ENCODE measurements at places on chromosomes 7 and 10.

DNA sequence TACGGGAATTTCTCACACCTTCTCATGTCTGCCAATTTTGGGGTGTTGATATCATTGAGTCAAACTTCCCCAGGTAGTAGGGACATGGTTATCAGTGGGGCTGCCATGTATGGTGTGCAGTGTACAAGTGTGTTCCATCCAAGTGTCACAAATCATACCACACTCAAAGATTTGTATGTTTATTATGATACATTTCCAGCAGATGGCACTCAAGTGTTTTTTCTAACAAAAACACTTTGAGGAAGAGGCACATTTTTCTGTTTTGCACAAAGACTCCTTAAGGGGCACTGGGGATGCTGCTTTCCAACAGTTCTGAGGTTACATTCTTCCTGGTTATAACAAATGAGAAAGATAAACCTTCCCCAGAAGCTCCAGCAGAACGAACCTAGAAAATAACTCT, 414.5 kb downstream of the REEP3 start:
- DNase-seq = no peak

DNA sequence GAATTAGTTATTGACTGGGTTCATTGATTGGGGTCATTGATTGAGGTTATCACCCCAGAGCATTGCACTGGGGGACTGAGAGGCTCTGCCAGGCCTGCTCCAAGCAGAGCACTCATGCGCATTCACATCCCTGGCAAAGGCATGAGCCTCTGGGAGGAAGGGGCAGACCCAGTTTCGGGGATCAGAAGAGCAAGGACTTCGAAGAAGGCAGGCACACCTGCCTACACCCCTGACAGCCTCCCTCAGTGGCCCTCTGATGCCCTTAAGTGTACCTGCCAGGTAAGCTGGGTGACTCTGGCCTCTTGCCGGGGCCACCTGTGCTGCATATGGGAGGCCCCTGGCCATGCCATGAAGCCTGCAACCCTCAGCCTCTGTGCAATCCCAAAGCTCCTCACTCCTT, 181.1 kb downstream of the PTPN20 start:
- DNase-seq = no peak

DNA sequence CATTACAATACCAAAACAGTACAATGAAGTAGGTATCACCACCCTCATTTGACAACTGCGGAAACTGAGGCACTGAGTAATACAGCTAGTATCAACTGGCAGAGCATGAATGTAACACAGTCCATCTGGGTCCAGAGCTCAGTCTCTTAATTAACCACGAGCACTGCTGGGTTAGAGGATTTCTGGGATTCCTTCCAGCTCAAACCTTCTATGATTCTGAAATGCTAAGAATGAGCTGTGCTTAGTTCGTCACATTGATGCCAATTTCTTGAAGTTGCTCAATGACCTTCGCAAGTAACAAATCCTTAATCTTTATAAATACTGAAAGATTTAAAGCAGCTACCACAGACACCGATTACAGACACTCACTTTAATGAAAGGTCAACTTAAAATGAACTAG, 62.5 kb downstream of the SGMS1 start:
- DNase-seq = no peak

DNA sequence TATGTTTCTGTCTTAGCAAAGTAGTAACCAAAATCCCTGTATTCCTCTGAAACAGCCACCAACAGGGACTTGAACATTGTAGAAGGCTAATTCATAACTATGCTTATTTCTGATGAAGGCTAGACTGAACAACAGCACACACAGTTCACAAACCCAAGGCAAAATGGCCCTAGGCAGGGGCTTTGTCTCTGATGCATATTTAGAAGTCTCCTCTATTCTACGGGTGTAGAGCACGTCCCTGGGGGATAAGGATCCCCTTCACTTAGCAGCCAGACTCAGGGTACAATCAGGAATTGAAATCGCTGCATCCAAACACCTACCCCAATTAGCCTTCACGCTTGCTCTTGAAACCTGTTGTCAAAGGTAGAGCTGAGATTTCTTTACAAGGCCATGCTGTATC, 45.5 kb downstream of the FGFR2 start:
- no peak for DNase-seq

- no peak for DNase-seq
Measured at GRCh38 chr10:51972733-51973346, 273.4 kb upstream of the CSTF2T start.

GRCh38 chr10:97002670-97003069, 170.6 kb downstream of the LCOR start:
- DNase-seq = no peak

- DNase-seq = peak; percentile 19
Measured at GRCh38 chr10:6203331-6204062, 765 bp downstream of the PFKFB3 start.

- DNase-seq = no peak
Measured at GRCh38 chr10:119237722-119238436, 30.5 kb downstream of the GRK5 start.

DNA sequence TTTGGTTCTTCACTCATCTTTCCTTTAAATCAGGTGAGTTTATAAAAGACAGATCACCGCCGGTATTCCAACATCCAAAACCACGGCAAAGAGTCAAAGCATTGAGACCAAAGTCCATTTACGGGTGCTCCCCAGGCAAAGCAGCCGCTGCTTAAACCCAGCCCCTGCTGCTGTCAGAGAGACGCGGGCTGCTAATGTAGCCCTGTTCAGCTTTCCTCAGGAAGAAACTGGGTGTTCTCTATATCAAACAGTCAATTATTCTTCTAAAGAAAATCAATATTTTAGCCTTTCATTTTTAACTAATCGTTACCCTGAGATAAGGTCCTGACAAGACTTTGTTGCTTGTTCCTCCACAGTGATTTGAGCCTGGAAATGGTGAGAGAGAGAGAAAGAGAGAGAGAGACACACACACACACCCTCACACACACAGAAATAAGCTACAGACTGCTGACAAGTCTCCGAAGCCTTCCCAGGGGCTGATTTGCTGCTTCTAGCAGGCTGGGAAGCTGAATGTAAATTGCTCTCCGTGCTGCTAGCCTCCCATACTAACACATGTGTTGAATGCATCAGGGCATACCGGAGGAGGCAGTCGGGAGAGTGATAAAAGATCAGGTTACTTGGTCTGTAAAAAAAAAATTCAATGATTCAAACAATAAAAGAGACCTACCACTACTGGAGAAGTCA, 183.0 kb upstream of the ANK3 start:
- DNase-seq = no peak

GRCh38 chr10:1939016-1939415, 201.7 kb upstream of the ADARB2 start:
- no peak for DNase-seq

- peak; percentile 92 for DNase-seq
Measured at GRCh38 chr7:151341357-151342101, at the start of gene NUB1. Gene NUB1 (plus strand): TSS chr7:151341812. CDS start chr7:151345350, 3,538 bp downstream.

DNA sequence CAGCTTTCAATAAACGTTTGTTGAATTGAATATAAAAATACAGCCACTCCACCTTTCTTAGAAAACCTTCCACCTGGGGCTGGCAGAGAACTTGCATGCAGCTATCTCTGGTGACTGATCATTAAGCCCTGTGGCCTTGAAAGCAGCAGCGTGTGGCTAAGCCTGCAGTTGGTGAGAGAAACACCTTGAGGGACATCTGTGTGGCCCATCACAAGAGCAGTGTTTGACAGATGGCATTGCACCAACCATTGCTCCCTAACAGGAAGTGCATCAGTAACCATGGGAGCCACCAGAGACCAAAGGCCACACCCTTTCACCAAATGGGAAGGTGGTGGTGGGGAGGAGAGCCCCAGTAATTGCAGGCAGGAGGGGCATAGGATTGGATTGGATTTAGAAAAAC, 22.4 kb downstream of the RHOBTB1 start:
- DNase-seq = no peak

DNA sequence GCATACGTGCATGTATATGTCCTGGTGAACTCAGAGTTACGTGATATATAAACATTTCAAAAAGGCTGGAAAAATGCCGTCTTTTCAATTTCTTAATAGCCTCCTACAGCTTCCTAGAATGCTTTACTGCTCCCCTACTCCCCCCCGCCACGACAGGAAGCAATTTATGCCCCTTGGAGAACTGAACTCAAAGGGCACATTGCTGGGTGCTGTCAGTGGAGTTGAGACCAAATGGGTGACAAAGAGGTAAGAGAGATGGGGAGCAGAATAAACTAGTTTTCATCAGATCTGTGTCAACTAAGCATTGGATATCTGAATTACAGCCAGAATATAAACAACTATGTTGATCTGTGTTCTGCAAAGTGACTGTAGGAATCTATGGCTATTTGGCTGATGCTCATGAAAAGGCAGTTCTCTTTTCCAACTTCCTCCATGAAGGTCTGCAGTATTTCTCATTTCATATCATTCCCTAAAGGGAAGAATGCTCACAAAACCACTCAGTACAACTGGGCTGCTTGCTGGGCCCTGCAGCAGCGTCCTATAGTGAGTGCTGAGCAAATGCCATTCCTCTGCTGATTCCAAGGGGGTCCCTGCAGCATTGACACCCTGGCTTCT, 171.3 kb upstream of the HPS1 start:
- no peak for DNase-seq

DNA sequence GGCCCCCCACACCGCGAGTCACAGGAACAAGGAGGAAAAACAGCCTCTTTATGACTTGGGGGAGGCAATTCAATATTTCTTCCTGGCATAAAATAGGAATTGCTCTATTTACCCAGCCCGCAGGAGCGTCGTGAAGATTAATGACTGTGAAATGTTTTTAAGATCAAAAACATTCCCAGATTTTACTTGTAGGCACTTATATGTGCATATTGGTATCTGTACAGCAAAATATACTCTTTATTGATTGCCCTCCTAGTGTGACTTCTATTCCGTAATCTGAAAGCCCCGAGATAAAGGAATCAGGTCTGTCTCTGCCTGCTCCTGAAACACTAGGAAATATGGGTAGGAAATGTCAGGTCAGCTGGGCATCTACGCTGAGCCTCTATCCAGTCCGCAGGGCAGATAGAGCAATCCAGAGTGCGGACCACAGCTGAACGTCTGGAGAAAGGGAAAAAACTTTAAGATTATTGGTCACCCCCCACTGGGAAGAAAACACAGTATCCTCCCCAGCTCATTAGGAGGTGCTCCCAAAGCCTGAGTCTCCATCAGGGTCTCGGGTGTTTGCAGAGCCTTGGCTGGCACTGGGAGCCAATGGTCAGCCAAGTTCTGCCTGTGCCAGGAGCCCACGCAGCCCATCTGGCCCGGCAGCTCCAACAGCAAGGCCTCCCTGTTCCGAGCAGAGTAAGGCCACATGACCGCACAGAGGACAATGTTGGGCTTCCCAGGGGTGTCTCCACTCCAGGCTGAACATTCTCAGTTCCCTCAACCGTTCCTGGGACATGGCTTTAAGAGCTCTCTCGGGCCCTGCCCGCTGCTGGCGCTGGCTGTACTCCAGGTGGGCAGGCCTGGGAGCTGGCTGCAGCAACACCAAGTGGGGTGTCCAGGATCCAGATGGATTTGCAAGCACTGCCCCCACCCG, 7.7 kb downstream of the CTBP2 start:
- DNase-seq = no peak

- no peak for DNase-seq
Measured at GRCh38 chr7:2417981-2418481, 14.6 kb downstream of the CHST12 start.

GRCh38 chr10:32298075-32298812, 48.7 kb downstream of the EPC1 start:
- DNase-seq = no peak

DNA sequence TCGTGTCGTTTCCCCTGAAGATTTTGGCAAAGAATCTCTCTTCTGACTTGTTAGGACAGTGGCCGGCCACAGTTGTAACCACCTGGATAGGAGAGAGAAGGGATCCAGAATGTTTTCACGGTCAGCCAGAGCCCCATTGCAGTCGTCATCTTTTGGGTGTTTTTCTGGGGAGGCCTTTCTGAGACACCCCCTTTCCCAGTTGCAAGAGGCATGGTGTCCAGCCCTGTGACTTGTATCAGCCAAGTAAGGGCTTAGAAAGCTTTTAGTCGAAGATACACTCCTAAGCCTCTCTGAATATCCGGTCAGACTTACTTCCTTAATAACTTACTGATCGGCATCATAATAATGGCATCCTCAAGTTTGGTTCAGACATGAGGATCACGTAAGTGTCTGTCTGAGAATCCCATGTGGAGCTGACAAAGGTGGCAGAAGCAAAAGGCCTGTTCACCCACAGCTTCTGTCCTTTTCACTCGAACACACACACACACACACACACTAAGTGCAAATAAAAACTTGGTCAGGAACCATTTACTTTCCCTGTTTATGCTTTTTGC, 435.7 kb upstream of the GALNT17 start:
- DNase-seq = peak; percentile 40

- DNase-seq = no peak
Measured at GRCh38 chr10:122939856-122940543, 14.0 kb downstream of the C10orf88 start.

DNA sequence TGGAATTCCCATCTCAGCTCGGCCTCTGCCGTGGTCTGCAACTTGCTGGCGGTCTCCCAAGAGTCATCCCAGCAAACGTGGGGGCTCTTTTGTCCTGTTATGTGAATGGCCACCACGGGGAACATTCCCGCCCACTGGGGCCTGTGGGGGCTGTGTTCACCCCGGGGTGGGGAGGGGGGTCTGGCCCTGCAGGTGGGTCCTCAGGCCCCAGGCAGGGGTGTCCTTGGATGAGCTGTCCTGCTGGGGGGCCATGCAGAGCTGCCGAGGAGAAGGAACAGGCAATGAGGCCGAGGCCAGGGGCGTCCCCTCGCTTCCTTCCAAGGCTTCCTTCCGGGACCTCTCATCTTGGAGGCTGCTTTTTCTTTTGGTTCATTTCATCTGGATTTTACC, 24.4 kb upstream of the PITRM1 start:
- no peak for DNase-seq

DNA sequence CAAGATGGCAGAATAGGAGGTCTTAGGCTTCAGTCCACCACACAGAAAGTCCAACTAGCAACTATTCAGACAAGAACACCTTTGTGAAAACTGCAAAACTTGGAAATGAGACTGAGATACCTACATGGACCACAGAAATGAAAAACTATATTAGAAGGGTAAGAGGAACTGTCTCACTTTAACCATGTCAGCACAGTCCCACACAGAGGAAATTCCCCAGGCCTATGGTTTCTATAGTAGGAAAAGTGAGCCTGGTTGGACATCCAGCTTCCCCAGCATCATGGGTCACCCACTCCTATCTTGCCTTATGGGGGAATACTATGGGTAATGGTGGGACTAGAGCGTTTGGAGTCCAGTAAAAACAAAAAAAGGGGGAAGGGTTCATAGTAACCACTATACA, 38.8 kb upstream of the CDK6 start:
- no peak for DNase-seq

DNA sequence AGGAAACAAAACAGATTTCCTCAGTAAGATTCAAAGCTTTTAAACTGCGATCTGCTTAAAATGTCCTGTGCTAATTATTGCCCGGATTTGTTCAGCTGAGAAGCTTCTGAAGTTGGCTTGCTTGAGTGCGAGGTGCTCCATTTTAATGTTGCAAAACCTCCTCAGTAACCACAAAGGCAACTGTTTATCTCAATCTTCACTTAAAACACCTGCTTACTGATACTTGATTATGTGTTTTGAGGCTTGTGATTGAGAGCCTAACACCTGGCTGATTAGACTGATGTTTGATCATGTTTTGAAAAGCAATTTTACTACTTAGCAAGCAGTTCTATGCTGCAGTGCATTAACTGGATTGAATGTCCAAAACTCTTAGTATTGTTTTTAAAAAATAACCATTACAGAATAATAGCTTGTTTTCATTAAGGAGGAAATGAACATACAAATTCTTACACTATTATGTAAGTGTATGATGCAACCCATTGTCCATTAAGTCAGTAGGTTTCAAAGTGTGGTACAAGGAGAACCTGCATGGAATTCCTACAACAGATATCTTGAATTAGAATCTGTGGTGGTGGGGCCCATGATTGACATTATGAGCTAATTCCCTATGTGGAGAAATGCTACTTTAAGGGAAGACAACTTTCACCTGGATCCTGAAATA, 96.9 kb upstream of the FAM180A start:
- no peak for DNase-seq

All from NCI-H1930 (cell line).